MM.1S (cell line): ENCODE measurements at places on chromosomes 11 and 22.

GRCh38 chr11:31808721-31809540 is 2.2 kb downstream of the PAX6 start:
- no peak for DNase-seq

DNA sequence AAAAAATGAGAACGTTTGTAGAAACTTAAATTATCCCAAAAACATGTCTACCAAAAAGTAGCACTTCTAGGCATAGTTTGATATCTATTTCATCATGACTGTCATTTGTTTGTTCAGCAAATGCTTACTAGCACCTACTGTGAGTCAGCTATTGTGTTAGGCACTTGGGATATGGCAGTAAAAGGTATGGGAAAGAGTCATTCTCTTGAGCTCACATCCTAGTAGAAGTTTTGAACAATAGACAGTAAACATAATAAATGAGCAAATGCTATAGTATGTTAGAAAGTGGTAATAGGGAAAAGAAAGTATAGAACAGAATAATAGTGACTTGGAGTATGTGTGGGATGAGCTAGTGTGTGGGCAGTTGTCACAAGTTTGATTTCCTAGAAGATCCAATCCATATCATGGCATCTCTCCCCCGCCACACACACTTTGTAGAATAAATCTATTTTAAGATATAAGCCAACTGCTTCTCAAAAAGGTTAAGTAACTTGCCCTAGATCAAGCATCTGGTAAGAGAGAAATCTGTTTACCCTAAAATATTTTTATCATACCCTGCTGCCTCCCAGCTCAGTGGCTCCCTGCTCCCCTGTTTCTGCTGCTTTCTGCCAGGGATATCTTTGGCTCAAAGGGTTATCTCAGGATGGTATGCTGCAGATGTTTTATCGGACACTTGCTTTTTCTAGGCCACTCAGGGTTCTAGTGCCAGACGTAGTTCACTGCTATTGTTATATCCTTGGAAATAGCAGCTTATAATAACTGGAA is 129.7 kb downstream of the NCAM1 start:
- no peak for DNase-seq

GRCh38 chr11:34632105-34632791 is 11.4 kb downstream of the EHF start:
- no peak for DNase-seq

GRCh38 chr22:46120420-46120737 is 29.9 kb upstream of the PPARA start:
- no peak for DNase-seq

DNA sequence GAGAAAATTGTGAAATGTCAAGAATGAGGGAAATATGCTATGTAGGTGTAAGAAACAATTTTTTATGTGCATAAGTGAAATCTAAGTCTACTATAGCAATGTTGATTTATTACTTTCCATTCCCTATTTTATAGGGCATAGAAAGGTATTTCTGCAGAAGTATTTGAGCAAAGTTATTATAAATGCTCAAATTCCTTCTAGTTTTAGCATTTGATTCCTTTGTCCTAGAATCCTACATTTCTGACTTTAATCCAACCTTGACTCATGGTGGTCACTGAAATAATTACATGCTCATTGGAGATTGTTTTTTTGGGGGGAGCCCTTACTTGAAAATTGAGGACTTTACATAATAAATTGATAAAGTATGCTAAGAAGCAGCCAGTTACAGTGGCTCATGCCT is 716.6 kb upstream of the LUZP2 start:
- DNase-seq, result no peak

DNA sequence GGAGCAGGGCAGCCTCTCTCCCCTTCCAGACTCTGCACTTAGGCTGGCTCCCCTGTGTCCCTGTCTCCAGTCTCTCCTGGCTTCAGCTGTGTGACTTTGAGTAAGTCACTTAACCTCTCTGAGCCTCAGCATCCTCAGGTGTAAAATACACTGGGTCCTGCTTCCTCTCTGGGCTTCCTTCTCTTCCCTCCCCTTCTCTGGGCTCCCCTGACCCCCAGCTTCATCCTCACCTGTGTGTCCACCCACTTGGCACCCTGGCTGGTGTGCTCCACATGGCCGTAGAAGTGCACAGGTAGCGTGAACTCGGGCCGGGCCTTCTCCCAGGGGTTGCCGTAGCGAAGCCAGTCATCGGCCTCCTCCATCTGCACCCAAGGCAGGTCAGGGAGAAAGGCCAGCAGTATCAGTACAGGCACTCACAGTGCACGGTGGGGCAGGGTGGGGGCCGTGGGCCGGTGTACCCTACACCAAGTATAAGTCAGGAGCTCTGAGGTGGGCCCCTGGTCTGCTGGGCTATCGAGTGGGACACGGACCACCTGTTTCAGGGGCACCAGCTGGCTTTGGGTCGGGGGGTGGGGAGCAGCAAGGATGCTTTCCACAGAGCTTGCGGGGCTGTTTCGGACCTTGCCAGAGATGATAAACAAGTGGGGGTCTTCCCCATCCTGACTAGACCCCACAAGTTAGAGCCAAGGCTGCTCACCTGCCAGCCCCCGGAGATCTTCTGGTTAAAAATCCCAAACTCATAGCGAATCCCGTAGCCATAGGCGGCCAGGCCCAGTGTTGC is 2.0 kb downstream of the PYGM start:
- no peak for DNase-seq

DNA sequence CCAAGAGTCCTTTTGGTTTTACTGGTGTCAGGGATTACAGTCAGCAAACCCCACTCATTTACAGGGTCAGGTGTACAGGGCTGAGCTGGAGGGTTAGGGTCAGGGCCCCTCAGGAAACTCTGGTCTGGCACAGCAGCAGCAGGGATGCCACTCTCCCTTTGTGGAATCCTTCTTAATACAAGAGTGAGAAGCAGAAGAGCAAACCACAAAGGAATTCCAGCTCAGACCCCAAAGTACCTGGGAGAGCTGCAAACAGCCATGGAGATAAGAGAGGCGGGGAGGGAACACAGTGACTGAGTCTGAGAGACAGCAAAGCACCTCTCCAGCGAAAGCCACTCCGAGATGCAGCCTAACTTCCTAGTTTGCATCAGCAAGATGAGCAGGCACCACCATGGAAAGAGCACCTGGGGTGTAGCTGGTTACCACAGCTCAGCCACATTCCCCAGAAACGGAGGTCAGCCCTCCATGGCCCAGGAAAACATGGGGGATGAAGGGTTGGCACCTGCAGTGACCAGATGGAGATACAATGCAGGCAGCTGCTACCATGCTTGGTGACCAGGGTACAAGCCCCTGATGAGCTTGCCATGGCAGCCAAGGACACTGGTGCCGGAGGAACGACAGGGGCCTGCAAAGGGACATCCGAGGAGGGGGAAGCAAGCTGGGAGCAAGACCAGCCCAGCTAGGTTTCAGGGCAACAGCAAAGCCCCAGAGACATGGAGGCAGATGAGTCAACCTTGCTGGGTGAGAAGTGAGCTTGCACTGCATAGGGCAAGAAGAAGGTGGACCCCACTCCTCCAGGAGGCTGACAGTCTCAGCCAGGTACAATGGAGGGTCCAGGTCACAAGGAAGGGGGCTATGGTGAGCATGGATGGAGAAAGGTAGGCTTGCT is 3.9 kb downstream of the BET1L start:
- DNase-seq, result no peak

GRCh38 chr22:49993649-49994360 is 18.8 kb downstream of the IL17REL start:
- DNase-seq, result no peak

GRCh38 chr11:67312187-67313021 is 9.1 kb downstream of the SSH3 start:
- no peak for DNase-seq

- DNase-seq, result no peak
These were observed 76.6 kb upstream of the UCP3 start for GRCh38 chr11:74085542-74085892.

DNA sequence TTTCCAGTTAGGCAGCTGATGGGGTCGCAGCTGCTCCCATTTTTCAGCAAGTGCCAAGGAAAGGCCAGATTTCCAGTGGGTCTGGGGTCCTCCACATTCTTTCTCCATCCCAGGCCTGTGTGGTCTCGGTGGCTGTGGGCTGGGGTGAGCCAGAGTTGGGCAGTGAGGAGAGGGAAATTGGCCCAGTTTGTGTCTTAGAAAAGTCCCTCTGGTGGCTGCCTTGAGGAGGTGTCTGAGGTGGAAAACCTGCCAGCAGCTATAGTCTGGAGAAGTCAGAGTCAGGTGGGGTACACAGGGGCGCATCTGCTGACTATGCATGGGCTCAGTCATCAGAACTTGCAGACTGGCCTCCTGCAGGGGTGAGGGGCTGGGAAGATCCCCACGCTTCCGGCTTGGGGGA is 30.5 kb downstream of the MRGPRD start:
- no peak for DNase-seq

GRCh38 chr11:64241491-64242374 is 838 bp downstream of the FKBP2 start:
- DNase-seq, result peak; percentile 97

- DNase-seq, result no peak
These were observed 30.1 kb upstream of the XBP1 start for GRCh38 chr22:28830441-28830840.
